Left ventricle myocardium superior (tissue), 1 donor: ENCODE measurements at places on chromosomes 2 and 18. TPM values are rescaled to one million over a fixed set of nuclear protein-coding genes. Genes with fewer than 3 reads are reported as not detected.

The COL4A3 gene
- total RNA-seq: 4.5 TPM

The WNT6 gene
- 2.4 TPM for total RNA-seq

The MRPL30 gene
- total RNA-seq: 38.0 TPM

The SERPINB13 gene
- total RNA-seq: not detected

The IL1RL1 gene
- total RNA-seq: 2.5 TPM

The CCDC74A gene
- 1.0 TPM for total RNA-seq

The TCF7L1 gene
- total RNA-seq: 7.1 TPM

The UBXN4 gene
- total RNA-seq: 56.1 TPM

The C2orf69 gene
- 7.5 TPM for total RNA-seq

The BOLL gene
- total RNA-seq: not detected

The SERPINE2 gene
- 6.0 TPM for total RNA-seq

The PRSS56 gene
- 0.15 TPM for total RNA-seq

The CCDC148 gene
- 0.40 TPM for total RNA-seq
